ENCODE measurements at places on chromosomes 6 and 20. TPM values are rescaled to one million over a fixed set of nuclear protein-coding genes. Genes with fewer than 3 reads are reported as not detected.

Gene TFAP2A
- not detected for total RNA-seq

GRCh38 chr6:39452306-39453145 lies 130.0 kb upstream of the KCNK16 start:
- DNase-seq: no peak

Gene GPX5
- total RNA-seq: not detected

DNA sequence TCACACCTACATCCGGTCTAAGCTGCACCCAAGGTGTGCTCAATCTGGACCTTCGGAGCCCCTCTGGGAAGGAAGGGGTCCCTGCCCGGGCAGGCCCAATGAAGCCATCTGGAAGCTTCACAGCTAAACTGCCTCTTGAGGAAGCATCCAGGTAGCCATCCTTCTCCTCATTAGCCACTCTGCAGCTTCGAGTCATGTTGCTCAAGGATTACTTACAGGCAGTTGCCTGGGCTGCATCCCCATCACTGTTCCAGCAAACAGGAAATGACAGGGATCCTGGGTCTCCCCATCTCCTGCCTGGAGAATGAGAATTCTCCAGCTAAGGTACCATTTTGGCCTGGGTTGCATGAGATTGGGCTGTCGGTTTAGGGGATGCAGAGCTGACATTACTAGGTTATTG lies 91.7 kb downstream of the ERMARD start:
- DNase-seq: no peak

GRCh38 chr6:12258591-12259075 lies 31.5 kb upstream of the EDN1 start:
- DNase-seq: no peak

DNA sequence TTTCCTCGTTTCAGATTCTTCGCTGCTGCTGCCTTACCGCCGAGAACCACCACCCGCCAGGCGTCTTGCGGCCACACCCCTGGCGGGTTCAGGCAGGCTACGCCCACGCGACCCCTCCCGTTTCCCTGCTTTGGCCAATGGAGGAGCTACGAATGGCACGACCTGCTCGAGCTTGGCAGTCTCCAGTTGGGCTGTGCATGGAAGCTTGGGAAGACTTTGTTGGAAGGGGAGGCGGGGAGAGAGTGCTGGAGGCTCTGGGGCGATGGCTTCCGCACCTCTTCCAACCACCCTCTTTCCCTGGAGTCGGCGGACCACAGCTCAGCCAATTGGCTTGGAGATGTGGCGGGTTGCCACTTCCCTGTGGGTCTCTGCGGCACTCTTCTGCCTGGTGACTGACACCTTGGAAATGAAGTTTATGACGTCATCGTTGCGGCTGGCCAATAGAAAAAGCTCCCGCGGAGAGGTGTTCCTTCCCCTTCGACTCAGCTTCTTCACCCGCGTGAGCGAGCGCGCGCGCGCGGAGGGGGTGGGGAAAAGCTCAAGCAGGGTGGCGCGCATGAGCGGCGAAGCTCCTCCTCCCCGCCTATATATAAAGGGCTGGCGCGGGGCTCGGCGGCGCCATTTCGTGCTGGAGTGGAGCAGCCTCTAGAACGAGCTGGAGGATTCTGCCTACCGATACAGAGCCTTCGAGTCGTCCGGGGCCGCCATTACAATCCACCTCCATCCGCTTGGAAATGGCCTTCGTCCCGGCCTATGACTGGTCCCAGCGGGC lies 3.4 kb downstream of the BRD2 start:
- DNase-seq: peak; percentile 100

Gene SLC17A1
- not detected for total RNA-seq

- DNase-seq: no peak
Measured at GRCh38 chr6:25899123-25899522, 25.1 kb upstream of the SLC17A3 start.

Gene TRIM15
- not detected for total RNA-seq

GRCh38 chr6:87588756-87589407 lies 905 bp downstream of the RARS2 start:
- peak; percentile 21 for DNase-seq

GRCh38 chr6:165782134-165782533 lies 119.1 kb upstream of the PDE10A start:
- no peak for DNase-seq

DNA sequence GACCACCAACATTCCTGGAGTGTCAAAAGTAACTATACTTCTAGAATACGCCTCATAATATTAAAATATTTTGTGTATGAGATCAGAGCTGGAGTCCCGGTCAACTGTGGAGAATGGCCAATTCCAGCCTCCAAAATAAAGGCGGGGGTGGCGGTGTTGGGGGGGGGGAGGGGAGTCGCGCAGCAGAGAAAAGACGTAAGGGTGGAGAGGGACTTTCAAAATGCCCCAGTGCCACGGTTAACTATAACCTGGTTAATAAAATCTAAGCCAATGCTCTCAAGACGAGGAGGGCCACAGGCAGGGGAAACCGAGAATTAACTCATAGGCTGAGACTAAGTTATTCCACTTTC lies 1.3 kb downstream of the NUP153 start:
- peak; percentile 78 for DNase-seq

DNA sequence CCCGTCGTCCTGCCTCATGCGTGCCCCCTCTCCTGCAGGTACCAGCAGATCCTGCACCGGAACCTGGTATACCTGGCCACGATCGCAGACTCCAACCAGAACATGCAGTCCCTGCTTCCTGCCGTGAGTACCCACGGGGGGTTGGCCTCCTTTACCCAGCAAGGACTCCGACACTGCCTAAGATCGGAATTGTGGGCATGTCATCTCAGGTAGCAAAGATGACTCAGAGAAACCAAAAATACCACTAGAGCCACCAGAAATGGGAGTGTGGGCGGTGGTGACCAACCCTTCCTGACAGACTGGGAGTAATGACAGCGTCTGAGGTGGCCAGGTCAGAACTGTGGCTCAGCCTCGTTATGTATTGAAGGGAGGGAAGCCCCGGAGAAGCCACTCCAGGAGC lies 16.3 kb downstream of the SS18L1 start:
- DNase-seq: no peak

DNA sequence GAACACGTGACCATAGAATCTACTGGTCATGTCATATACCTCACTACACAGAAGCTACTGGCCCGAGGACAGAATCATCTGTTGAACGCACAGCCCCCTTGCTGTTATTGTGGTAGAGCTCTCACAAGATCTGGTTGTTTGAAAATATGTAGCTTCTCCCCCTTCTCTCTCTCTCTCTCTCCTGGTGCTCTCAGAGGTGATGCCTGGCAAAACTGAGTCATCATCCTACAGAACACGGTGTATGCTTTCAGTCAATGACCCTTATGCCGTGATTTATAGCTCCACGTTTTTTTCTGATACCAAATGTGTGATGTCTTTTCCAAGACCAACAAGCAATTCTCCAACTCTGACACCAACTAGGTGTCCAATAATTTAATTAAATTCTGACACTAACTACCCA lies 13.0 kb upstream of the RBM24 start:
- no peak for DNase-seq

- peak; percentile 72 for DNase-seq
Measured at GRCh38 chr6:88982720-88983119, 19.3 kb upstream of the RNGTT start.

- DNase-seq: peak; percentile 60
Measured at GRCh38 chr20:51420111-51420510, 122.4 kb downstream of the NFATC2 start.

- DNase-seq: no peak
Measured at GRCh38 chr6:7080311-7080710, 27.4 kb upstream of the RREB1 start.

- DNase-seq: no peak
Measured at GRCh38 chr6:166394036-166394892, 11.5 kb upstream of the MPC1 start.

DNA sequence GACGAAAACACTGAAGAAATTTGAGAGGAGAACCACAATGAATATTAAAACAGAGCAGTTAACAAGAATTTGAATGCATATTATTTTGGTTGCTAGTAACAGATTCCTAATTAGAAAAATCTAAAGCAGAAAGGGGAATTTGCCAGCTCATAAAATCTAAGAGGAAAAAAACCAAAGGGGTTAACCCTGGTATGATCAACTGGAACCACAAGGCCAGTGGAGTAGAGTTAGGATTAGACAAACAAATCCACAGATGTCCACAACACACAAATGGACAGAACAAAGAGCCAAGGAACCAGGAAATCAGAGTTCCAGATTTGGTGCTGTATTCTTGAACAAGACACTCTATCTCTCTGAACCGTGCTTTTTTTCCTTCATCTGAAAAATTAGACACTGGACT lies 195.0 kb downstream of the TASP1 start:
- no peak for DNase-seq

- no peak for DNase-seq
Measured at GRCh38 chr6:50724381-50725124, 11.2 kb downstream of the TFAP2D start.

Gene APOBEC2
- total RNA-seq: not detected

DNA sequence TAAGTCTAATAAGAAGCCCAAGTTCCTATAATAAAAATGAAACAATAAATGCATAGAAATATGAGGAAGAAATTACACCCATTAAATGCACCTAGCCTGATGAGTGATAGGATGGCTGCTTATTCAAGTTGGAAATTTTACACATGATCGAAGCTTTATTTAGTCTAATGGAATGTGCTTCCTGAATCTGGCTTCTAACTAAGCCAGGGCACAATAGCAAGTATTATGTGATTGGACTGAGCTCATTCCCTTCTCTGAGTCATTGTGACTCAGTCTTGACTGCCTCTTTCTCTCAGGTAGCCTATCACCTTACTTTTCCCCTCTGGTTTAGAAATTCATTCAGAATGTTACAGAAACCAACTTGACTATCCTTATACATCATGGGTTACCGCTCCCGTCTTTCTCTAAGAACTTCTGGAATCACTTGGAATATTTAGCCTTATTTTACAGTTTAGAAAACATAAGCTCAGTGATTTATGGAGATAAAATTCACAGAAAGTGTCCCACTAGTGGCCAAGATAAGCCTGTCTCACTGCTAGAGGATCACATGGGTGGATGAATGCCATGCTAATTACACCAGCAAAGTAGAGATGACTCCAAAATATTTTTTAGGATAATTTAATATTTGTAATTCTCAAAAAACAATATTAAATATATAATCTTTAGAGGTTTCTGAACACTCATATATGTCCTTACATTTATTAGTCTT lies 505.3 kb upstream of the JAG1 start:
- DNase-seq: peak; percentile 87

DNA sequence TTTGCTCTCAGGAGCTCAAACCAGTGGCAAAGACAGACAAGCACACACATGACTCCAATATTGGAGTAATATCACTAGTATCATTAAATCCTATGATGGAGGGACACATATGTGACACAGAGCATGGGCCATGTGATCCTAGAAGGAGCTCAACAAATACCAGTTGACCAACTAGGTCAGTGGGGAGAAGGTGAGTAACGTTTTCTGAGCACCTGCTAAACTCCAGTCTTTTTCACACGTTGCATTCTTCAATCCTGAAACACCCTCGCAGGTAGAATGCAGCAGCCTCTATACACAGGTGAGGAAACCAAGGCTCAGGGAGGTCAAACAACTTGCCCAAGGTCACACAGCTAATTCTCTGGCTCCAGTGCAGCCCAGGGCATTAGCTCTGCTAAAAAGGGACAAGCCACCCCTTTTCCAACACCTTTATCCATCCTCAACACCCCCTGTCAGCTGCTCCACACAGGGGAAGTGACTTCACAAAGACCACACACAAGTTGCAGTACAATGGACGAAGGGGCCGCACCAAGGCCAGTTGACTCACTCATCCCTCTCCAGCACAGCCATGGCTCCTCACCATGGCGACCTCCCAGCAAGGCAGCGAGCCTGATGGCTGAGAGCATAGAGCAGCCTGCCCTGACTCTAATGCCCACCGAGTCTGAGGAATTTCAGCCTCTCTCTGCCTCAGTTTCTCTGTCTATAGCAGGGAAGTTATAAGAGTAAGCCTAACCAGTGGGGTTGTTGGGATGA lies 4.4 kb downstream of the CAPN11 start:
- no peak for DNase-seq
